Mesothelial cell of epicardium (in vitro differentiated cells): ENCODE measurements at places on chromosomes 1 and 21. TPM values are rescaled to one million over a fixed set of nuclear protein-coding genes. Genes with fewer than 3 reads are reported as not detected.

The SPATA21 gene
- 0.16 to 0.20 TPM in 2 of 3 replicates, not detected in the other for total RNA-seq

GRCh38 chr1:201509601-201510374 lies 2.9 kb upstream of the CSRP1 start:
- no peaks in the 10 kb centered on the region for H3K36me3 ChIP-seq
- H3K27me3 ChIP-seq, result no peaks in the 10 kb centered on the region
- H3K4me1 ChIP-seq, result peaks cover 64% of the 10 kb centered on the region
- peak overlapping the region; percentile 77 for H3K27ac ChIP-seq
- no peak for DNase-seq

GRCh38 chr1:151315565-151316235 lies 11.5 kb downstream of the PI4KB start:
- H3K27ac ChIP-seq, result no peak overlapping the region
- peaks cover 11% of the 10 kb centered on the region for H3K4me1 ChIP-seq
- no peak for DNase-seq
- H3K4me3 ChIP-seq, result no peak overlapping the region

- H3K27me3 ChIP-seq, result peaks cover 55% of the 10 kb centered on the region
- H3K4me1 ChIP-seq, result peaks cover 48% of the 10 kb centered on the region
- H3K27ac ChIP-seq, result no peak overlapping the region
Measured at GRCh38 chr1:203126151-203126865, 1.2 kb upstream of the ADORA1 start.

DNA sequence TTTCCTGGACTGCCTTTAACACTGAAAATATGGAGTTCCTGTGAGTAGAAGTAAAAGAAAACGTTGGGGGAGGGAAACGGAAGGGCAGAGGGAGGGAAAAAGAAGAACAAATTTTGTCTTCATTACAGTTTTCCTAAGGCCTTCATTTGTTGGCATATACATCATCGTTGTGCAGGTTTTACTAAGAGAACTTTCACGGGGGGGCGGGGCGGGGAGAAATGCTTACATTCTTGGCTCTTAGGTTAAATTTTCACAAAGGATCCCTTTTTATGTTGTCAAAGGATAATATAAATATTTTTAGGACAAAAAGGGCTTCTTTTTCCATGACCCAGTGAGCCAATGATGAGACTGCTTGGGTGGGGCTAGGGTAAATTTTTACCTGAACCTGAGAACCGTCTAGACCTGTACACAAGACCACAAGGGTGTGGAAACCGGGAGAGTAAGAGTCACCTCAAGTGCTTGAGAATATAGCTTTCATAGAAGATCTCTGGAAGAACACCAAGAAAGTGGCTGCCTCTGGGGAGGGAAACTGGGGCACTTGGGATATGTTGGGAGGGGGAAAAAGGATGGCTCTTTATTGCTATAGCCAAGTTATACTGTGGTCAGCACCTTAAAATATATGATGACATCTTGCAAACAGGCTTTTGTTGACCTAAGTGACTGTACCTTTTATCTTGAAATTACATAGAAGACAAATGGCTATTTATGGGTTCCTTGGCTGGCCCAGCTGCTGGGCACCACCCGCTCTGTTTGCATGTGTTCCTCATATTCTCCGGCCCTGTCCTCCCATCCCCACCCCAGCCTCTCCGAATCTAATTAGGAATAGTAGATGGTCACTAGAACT lies 2.0 kb upstream of the UTP25 start:
- H3K27ac ChIP-seq, result peak overlapping the region; percentile 23
- no peaks in the 10 kb centered on the region for H3K36me3 ChIP-seq
- H3K4me1 ChIP-seq, result peaks cover 39% of the 10 kb centered on the region
- DNase-seq, result no peak
- no peaks in the 10 kb centered on the region for H3K27me3 ChIP-seq

The KIAA0040 gene
- total RNA-seq, result 3.4 to 3.8 TPM (median 3.7 TPM) in 3 replicates

- no peak overlapping the region for H3K4me3 ChIP-seq
- peaks cover 28% of the 10 kb centered on the region for H3K27me3 ChIP-seq
- H3K36me3 ChIP-seq, result no peaks in the 10 kb centered on the region
- no peak overlapping the region for H3K27ac ChIP-seq
Measured at GRCh38 chr1:234246638-234247116, 126.6 kb upstream of the COA6 start.

DNA sequence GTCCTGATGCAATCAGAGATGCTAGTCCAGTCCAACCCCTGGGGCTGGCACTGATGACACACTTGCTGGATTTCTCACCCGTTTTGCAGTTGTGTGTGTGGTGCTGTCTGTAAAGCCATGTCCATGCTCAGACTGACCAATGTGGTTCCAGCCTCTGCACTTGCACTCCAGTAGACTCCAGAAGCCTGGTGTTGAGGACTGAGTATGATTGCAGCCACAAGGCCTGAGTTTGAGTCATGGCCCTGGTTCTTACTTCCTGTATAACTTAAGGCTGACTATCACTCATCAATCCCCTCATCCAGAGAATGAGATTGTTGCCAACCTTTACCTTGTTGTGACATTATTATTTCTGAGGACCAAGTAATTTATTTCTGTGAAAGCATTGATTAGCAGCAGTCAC lies 34.8 kb upstream of the IKBKE start:
- no peak overlapping the region for H3K27ac ChIP-seq
- peaks cover 25% of the 10 kb centered on the region for H3K36me3 ChIP-seq
- DNase-seq, result no peak
- no peaks in the 10 kb centered on the region for H3K27me3 ChIP-seq

- peaks cover 5% of the 10 kb centered on the region for H3K4me1 ChIP-seq
- H3K4me3 ChIP-seq, result no peak overlapping the region
Measured at GRCh38 chr1:185068341-185068740, 23.0 kb downstream of the RNF2 start.

The KCNJ9 gene
- 0.07 to 0.09 TPM in 2 of 3 replicates, not detected in the other for total RNA-seq
